ENCODE measurements at places on chromosomes 2 and 18.

GRCh38 chr2:174328961-174329715, 5.6 kb upstream of the SP9 start:
- DNase-seq, result no peak

GRCh38 chr2:103459283-103459682, 697.5 kb downstream of the TMEM182 start:
- DNase-seq, result no peak

- no peak for DNase-seq
Observed at GRCh38 chr2:9069543-9069942, 66.1 kb upstream of the MBOAT2 start.

DNA sequence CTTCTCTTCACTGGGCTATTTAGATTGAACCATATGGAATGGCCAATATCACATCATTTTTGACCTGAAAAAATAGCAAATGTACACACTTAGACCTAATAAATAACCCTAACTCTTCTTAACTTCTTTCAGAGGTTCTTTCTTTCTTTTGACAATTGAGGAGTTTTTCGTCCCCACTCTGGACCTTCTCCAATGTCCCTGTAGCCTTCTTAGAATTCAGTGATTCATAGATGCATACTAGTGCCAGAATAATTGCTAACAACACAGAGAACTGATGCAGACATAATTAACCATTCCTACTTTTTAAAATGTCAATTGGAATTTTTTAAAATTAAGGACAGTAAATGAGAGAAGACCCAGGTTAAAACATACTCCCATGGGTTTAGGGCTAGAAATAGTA, 20.0 kb downstream of the DAPL1 start:
- DNase-seq, result no peak

DNA sequence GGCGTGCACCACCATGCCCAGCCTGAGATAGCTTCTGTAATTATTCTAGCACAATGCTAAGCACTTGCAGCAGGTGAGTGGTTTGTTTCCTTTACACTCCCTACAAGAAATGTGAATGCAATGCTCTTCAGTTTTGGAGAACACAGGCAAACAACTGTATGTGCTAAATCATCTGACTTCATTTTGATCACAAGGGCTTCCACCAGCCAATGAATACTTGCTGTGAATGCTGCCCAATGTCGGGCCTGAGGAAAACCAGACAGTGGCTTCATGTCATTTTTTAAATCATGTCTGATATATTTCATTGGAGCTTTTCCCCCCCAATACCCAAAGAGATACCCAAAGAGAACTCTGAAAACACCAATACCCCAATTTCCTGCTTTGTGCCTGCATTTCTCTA, 155.6 kb upstream of the XPO1 start:
- DNase-seq, result no peak

- no peak for DNase-seq
Observed at GRCh38 chr2:24086241-24086640, 1.6 kb upstream of the TP53I3 start.

DNA sequence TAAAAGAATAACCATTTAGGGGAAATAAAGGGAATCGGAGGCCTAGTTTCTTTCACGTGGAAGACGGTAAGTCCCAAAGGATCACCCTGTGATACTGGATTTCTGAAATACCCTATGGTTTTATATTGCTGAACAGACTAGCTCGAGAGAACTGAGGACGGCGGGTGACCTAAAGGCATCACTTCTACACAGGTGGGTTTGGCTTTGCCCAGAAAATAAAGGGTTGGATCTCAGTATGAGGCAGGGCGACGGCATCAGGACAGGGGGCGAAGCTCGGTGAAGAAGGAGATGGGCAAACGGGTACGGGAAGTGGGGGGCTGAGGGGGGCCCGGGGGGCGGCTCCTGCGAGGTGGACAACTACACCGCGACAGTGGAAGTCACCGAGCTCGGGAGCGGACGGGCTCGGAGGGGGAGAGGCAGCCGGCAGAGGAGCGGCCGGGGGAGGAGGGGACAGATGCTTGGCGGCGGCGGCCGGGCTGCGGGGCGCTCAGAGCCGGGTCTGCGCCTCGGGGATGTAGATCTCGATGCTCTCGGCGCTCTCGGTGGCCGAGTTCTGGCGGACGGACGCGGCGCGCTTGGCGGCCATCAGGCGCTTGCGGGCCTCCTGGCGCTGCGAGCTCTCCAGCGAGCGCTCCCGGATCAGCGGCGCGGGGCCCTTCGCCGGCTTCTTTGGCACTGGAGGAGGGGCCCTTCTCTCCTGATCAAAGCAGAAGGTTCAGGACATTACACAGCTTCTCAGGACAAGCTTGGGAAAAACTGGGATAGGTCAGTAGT, 48.9 kb downstream of the TGIF1 start:
- DNase-seq, result no peak

- no peak for DNase-seq
Observed at GRCh38 chr2:13021470-13021957, 304.8 kb downstream of the TRIB2 start.

DNA sequence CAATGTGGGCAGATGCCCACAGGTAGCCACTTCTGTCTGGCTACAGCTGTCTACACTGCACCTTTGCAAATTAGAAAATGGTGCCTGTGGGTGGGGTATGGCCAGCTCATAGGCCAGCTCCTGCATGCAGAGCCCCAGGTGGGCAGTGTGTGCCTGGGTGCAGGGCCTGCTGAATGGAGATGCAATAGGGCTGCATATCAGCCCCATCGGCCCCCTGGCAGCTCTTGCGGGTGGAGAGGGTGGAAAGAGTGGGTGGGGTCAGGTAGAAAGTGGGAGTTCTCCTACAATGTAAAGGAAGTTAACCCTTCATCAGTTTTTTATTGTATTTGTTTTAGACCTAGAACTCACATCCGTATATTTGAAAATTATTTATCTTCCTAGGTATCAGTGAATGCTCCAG, 37.1 kb downstream of the FBLN7 start:
- no peak for DNase-seq

DNA sequence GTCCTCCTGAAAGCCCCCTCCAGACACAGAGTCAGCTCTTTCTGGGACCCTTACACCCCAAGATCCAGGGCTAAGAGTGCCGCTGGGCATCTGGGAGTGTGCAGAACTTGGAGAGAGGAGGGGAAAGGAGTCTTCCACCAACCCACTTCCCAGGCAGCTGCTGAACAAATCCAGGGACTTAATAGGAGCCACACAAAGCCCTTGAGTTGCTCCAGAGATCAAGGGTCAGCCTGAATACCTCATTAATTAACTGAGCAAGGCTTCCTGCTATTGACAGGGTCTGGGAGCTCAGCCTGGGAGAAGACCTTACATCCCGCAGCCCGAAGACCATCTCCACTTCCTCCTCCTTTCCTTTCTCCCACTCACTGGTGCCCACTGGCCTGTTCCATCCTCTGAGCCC, 108.3 kb downstream of the CELF4 start:
- no peak for DNase-seq

GRCh38 chr2:235343156-235343774, 150.6 kb upstream of the AGAP1 start:
- DNase-seq, result no peak

All from AG09309 (cell line).